ENCODE measurements at places on chromosomes 1 and 21.
A peak's percentile ranks its signal among the peaks of the same experiment; 100 is the strongest.

DNA sequence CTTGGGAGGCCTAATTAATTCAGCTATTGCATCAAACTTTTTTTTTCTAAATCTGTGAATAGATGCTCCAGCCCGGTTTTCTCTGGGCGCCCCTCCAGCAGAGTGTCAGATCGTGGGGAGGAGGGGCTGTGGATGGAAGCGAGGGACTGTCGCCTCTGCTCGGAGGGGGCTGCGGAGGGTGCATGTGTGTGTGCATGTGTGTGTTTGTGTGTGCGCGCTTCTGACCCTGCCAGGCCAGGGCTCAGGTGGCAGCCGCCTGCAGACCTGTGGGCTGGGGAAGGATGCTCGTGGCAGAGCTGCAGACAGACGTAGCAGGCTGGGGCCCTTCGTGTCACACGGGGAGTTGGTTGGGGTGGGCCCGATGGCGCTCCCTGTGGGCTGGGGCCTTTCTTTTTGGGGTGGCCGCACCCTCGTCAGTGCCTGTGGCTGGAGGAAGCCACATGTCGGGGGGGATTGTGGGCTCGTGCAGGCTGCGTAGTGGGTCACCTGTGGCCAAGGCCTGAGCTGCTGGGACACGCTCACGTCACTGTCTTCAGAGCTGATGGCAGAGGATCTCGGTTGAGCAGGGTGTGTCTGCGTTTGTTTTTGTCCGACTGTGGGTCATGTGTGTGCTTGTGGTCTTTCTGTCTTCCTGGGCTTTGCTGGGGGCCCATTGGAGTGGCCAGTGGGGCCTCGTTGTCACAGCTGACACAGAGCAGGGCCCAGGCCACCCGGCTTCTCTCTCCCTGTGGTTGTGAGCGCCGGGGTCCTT lies 2.8 kb downstream of the SKI start:
- peak; percentile 62 for DNase-seq

- no peak for DNase-seq
Measured at GRCh38 chr1:203772836-203773235, 7.9 kb downstream of the LAX1 start.

GRCh38 chr1:101918277-101918676 lies 78.4 kb downstream of the OLFM3 start:
- no peak for DNase-seq

DNA sequence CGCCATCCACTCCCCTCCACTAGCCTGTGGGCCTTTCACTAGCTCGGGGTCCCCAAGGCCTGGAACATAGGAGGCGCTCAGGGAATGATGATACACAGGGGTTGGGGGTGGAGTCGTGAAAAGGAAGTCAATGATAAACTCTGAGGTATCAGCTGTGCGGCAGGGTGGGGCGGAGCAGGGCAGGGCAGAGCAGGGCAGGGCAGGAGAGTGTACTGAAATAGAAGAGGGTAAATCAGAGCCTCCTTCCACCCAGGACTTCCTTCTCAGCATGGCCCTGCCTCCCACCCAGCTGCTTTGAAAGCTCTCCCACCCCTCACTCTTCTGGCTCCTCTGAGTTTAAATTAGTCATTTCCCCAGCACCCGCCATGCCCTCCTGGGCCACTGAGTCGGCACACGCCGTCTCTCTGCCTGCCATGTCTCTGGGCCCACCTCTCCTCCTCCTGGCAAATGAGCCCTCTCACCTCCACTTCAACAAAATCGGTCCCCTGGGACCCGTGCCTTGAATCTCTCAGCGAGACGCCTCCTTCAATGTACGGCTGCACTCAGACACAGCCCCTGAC lies 16.9 kb downstream of the CAPZB start:
- peak; percentile 96 for DNase-seq

GRCh38 chr1:11535316-11535715 lies 56.4 kb downstream of the DISP3 start:
- DNase-seq: no peak

DNA sequence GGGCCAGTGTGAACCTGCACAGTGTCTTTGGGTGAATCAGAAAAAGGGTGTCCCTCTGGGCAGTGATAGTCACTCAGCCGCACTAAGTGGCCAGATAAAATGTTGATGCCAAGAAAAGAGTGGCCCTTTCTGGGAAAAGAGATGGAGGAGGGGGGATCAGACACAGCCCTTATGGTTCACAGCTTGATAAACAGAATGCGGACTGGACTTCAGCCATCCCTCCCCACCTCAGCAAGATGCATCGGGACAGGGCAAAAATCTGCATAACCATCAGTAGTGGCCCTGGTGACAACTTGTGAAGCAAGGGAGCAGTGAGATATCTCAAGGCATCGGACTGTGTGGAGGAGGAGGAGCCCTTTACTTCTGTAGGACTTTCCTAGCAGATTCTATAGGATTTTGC lies 353.8 kb upstream of the PLXNA2 start:
- DNase-seq: no peak

GRCh38 chr1:46996659-46997281 lies 26.7 kb upstream of the CYP4X1 start:
- DNase-seq: no peak

DNA sequence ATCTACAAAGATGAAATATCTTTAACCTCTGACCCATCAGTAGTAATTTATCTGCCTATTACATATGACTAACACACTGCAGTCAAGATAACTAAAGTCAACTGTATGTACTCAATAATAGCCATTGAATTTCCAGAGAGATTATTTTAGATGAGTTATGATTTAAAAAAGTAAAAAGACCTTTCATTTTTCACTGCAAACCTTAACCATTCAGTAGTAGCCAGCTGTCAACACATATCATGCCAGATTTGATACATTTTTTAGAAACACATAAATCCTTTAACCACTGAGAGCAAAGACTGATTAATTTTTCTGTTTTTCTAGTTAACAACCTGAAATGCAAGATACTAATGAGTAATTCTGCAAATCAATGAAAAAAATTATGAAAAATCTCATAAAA lies 31.0 kb downstream of the PALMD start:
- DNase-seq: no peak

DNA sequence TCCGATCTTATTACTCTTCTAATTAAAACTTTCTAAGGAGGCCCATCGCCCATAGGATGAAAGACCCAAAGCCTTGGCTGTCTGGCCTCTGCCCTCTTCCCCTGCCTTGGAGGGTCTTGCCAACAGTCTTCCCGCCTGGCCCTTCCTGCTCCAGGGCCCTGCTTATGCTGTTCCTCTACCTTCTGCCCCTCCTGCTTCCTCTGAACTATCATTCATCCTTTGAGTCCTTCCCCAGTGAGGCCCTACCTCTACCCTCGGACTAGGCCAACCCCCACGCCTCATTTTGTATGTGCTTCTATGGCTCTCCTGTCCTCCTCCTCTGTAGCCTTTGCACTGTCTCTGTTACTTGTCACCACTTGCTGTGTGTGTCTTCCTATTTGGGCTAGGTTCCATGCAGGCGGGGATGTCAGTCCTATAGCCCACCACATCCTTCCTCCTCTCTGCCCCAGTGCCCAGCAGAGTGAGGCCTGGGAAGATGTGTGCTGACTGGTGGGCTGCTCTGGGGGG lies 5.4 kb downstream of the RUSC1 start:
- no peak for DNase-seq

DNA sequence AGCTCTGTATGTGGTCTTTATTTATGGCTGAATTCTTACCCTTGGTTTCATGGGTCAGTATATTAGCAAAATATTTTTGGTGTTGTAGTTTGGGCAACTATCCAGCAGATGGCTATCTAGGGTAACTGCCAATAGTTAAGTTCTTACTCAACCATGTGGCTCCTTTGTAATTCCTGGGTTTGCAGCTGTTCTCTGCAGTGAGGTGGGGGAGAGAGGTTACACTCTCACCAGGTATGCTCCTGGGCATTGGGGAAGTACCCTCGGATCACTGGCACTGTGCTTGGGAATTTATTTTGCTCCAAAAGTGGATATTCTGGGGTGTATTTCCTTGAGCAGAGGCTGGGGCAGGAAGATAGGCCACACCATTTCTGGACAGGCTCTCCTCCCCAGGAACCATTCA lies 436.7 kb upstream of the TMPRSS15 start:
- peak; percentile 13 for DNase-seq

DNA sequence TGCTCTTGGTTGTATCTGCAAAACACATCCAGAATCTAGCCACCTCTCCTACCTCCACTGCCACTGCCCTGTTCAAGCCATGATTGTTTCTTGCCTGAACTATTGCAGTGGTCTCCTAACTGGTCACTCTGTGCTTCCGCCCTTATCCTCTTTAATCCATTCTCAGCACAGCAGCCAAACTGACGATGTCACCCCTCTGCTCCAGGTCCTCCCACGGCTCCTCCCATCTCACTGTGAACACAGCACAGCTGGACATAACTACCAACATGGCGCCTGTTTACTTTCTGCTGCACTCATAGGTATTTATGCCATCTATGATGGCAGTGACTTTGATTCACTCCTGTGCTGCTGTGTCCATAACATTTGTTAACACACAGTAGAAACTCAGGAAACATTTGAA lies 406.7 kb downstream of the DISC1 start:
- DNase-seq: no peak

GRCh38 chr21:35244514-35244913 lies 195.4 kb upstream of the RUNX1 start:
- no peak for DNase-seq

DNA sequence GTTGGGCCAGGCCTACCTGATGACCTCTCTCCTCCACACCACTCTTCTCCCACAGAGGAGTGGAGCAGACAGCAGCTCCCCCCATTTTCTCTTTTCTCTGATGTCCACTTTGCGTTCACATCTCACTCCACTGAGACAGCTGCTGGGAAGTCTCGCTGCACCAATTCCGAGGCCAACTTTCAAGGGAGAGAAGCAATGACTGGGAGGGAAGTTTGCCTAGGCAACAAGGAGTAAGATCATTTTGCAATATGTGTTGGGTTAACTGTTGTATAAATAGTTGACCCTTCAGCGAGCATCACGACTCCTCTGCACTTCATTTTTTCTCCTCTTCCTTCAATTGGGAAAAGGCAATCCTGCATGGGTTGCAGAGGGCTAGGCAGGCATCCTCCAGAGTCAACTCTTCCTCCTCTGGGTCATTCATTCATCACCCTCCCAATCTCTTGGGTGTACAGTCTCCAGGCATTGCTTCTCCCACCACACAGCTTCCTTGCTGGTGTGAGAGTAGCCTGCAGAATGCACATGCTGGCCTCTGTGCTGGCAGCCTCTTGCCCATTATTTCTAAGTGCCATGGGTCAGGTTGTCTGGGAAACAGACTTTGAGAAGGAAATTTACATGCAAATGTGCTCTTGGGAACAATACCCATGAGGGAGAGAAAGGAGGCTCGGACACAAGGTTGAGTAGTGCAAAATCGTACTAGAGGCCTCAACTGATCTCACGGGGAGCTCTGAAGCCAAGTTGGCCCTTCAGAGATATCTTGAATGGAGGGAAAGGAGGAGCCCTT lies 75.8 kb upstream of the BCAR3 start:
- DNase-seq: no peak

DNA sequence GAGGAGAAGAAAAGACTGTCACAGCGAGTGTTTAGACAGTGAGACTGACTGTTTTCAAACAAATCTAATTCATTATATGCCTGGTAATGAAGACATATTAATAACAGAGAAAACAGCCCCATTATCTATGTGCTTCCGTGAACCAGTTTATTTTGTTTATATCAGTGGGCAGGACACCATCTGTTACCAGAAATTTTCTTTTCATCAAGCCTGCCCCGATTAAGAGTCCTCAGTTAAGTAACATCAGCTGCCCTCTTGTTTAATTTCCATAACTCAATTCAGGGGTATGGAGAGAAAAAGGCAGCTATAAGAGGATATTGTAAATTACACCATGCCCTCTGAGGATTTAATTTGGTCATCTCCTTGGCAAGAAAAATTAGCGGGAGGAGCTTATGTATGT lies 94.0 kb downstream of the TMEM200B start:
- no peak for DNase-seq

GRCh38 chr1:192974701-192975100 lies 84.5 kb downstream of the UCHL5 start:
- DNase-seq: peak; percentile 45

- peak; percentile 57 for DNase-seq
Measured at GRCh38 chr21:45363921-45364467, 41.0 kb upstream of the COL18A1 start.

GRCh38 chr1:29983321-29983720 lies 740.1 kb downstream of the MATN1 start:
- DNase-seq: no peak

- DNase-seq: no peak
Measured at GRCh38 chr1:194640322-194640721, 1453.9 kb upstream of the B3GALT2 start.

DNA sequence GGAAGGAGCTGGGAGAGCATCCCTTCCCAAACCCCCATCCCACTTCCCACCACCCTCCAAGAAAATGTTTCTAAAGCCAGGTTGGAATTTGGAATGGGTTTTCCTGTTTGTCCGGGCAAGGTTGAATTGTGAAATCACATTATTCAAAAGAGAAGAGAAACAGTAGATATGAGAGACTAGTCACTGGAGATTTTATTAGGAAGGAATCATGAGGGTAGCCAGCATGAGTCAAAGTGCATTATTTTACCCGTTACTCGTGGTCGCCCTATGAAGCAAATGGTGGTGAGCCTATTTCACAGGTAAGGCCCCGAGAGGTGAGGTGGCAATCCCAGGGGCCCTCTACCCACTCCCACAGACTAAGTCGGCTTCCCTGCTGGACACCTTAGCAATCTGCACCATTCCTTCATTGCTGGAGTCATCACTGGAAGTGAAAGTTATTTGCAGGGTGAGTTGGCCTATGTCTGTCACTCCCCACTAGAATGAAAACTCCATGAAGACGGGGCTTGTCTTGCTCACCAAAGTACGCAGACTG lies 52.8 kb downstream of the TOMM20 start:
- DNase-seq: peak; percentile 72

DNA sequence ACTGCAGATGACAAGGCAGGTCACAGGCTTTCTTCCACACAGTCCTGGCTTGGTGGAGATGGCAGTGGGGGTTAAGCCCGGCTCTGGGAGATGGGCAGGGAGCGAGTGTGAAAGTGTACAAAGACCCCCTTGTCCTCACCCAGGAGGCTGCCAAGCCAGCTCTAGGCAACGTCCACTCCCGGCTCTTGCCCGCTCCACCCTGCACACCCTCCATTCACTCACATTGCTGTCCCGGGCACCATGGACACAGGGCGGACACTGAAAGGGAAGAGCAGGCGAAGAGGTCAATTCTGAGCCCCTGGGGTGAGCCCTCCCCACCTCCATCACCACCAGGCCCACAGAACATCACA lies 8.9 kb downstream of the COL16A1 start:
- no peak for DNase-seq

DNA sequence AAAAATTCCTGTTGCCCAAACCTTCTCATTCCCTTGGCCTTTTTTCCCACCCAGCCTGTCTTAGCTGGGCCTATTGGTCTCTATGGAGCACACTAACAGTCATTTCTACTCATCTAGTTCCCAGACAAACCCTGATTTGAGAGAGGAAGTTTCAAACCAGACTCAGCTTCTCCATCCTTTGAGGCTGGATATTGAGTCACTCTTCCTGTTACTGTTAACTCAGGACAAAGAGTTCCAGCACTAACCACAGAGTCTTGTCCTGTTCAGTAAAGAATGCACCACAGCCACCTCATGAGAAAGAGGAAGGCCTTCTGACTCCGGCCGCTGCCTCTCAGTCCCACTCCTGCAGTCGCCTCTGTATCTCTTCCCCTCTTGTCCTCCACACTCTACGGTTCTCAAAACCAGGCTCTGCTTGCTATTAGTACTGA lies 137.8 kb downstream of the PTPRC start:
- peak; percentile 13 for DNase-seq

GRCh38 chr1:31640964-31641363 lies 3.7 kb downstream of the PEF1 start:
- DNase-seq: no peak

GRCh38 chr21:28590676-28591075 lies 402.0 kb downstream of the LTN1 start:
- no peak for DNase-seq

Data from small intestine (tissue), 16 donors.